H9 (cell line): ENCODE measurements at places on chromosomes 5 and 9.
A peak's percentile ranks its signal among the peaks of the same experiment; 100 is the strongest.

GRCh38 chr9:85167146-85167545, 497.6 kb downstream of the NTRK2 start:
- no peak for DNase-seq

GRCh38 chr5:115296124-115297022, at the start of gene CCDC112:
Gene CCDC112, minus strand, starts transcription at chr5:115296654. Its CDS starts 111 bp downstream, at chr5:115296543.
- peak; percentile 90 for DNase-seq

DNA sequence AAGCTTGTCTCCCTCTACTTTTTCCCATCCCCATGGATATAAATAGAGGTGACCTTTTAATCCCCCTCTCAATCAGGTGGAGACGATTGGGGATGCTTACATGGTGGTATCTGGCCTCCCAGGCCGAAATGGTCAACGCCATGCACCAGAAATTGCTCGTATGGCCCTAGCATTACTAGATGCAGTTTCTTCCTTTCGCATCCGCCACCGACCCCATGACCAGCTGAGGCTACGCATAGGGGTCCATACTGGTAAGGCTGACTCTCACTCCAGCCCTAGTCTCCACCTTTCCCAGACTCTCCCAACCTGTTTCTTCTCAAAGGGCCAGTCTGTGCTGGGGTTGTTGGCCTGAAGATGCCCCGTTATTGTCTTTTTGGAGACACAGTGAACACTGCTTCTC, 3.6 kb downstream of the SPAG8 start:
- DNase-seq: no peak

DNA sequence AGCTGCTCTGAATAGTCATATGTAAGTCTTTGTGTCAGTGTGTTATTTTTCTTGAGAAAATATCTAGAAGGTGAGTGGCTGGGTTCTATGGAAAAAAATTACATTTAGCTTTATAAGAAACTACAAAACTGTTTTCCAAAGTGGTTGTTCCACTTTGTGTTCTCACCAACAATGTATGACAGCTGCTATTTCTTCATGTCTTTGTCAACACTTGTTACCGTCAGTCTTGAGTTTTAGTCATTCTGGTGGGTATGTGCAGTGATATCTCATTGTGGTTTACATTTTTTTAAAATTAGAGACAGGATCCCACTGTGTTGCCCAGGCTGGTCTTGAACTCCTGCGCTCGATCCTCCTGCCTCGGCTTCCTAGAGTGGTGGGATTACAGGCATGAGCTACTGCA, 246.4 kb downstream of the PJA2 start:
- DNase-seq: no peak

DNA sequence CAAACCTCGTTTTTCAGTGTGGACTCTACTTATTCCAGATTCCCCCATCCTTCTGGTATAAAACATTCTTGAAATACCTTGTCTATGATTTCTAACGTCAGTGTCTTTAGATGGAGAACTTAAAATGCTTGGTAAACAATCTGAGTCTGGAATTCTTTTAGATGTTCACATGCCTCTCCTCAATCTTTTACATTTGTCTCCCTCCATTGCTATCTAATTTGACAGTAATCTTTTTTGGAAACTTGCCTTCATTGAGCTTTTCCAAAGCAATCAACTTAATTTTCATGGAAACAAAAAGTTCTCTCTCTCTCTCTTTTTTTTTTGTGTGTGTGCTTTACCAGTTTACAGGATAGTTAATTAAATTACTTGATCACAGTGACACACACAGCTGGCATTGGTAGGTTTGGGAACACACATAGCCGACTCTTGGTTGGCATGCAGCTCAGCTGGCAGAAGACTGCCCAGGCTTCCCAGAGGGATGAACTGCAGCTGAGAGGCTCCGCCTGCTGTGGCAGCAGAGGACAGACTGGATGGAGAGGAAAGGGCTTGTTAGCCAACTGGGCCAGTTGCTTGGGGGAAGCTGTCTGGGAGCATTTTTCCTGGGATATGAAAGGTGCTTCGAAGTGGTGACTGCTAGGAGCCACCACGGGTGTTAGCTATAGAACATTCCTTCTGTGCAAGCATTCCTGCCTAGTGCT, 271.3 kb downstream of the ZSWIM6 start:
- DNase-seq: peak; percentile 44

DNA sequence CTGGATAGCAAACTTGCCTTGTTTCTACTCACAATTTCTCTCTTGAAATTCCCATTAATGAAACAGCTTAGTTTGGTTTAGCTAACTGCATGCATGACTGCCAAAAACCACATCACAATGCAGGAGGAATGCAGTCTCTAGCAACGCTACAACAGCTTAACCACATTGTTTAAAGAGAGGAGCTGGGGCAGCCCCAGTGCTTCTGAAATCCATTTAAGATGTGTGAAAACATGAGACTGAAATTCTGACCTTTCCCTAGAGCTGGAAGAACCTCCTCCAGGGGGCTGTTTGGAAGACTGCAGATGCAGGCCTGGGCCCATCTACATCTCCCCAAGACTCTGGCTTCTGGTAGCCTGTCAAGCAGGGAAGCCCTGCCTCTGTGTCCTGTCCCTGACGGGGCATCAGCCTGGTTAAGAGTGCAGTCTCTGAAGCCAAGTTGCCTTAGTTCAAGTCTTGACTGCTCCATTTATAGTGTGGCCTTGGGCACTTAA, 157.1 kb downstream of the ZNF462 start:
- DNase-seq: no peak

- no peak for DNase-seq
Measured at GRCh38 chr5:180133551-180133950, 62.0 kb upstream of the RNF130 start.

GRCh38 chr9:137170486-137171148, 766 bp upstream of the LRRC26 start:
- DNase-seq: no peak

GRCh38 chr5:92927291-92927778, 653.7 kb downstream of the NR2F1-AS1 start:
- DNase-seq: no peak
